ENCODE measurements at places on chromosomes 5 and 9. TPM values are rescaled to one million over a fixed set of nuclear protein-coding genes. Genes with fewer than 3 reads are reported as not detected.

The MYO10 gene
- total RNA-seq = 265 TPM

The FYB1 gene
- total RNA-seq = not detected

The GABBR2 gene
- total RNA-seq = 8.3 TPM

The DND1 gene
- total RNA-seq = 0.44 TPM

The ORM2 gene
- total RNA-seq = not detected

The CMYA5 gene
- total RNA-seq = 2.0 TPM

The DEPDC1B gene
- total RNA-seq = 0.44 TPM

The RCL1 gene
- total RNA-seq = 11.6 TPM

The SPATA6L gene
- total RNA-seq = 0.43 TPM

The GPRIN1 gene
- total RNA-seq = 11.9 TPM

The CDO1 gene
- 6.0 TPM for total RNA-seq

The PCA3 gene
- not detected for total RNA-seq

The TRPM3 gene
- total RNA-seq = under 0.01 TPM

The NMUR2 gene
- total RNA-seq = under 0.01 TPM
